Stimulated activated CD4-positive, alpha-beta T cell treated with anti-CD3 and anti-CD28 coated beads, TNF-alpha, amount 100 ng/mL, for 4 hours (primary cell): ENCODE measurements at places on chromosomes 6 and 20.
A peak's percentile ranks its signal among the peaks of the same experiment; 100 is the strongest.

- no peak for DNase-seq
Measured at GRCh38 chr6:2863901-2864300, 22.2 kb upstream of the SERPINB1 start.

GRCh38 chr6:27130668-27131428 lies 116.7 kb upstream of the PRSS16 start:
- DNase-seq = no peak

- DNase-seq = no peak
Measured at GRCh38 chr6:122770835-122771601, 8.5 kb upstream of the FABP7 start.

DNA sequence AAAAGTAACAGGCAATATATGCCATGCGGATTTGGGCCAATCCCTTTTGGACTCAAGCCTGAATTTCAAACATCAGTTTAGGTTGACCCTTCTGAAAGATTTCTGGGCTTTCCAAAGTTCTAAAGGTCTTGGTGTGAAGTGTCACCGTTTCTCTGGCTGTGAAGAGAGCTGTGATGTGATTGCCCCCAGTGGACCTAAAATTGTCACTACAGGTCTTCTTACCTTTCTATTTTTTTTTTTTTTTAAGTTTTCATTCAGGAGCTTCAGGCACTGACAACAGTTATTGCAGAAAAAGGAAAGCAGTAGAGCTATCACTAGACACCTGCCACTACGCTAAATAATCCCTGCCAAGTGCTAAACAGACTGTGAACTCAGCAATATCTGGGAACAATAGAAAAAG lies 75.7 kb upstream of the OPRM1 start:
- no peak for DNase-seq

DNA sequence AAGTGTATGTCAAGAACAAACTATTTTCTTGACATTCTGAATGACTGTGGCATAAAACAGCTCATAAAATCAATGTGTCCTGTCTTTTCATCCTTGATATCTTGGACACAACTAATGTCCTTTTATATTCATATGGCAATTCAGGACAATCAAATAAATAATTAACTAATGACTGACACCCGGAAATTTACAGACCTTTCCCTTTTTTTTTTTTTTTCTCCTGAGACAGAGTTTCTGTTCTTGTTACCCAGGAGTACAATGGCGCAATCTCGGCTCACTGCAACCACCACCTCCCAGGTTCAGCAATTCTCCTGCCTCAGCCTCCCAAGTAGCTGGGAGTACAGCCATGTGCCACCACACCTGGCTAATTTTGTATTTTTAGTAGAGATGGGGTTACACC lies 107.1 kb upstream of the LGSN start:
- no peak for DNase-seq

GRCh38 chr20:24149881-24150307 lies 161.3 kb upstream of the GGTLC1 start:
- no peak for DNase-seq

- no peak for DNase-seq
Measured at GRCh38 chr6:75532521-75532920, 38.9 kb upstream of the FILIP1 start.

GRCh38 chr20:24955045-24955444 lies 6.0 kb downstream of the CST7 start:
- DNase-seq = no peak

- peak; percentile 79 for DNase-seq
Measured at GRCh38 chr6:43769526-43770371, at the start of gene VEGFA. TSS of gene VEGFA (plus strand) at chr6:43770211.

GRCh38 chr6:70725817-70726415 lies 58.2 kb downstream of the SMAP1 start:
- DNase-seq = no peak

- DNase-seq = no peak
Measured at GRCh38 chr6:111957623-111958315, 84.5 kb upstream of the FYN start.

DNA sequence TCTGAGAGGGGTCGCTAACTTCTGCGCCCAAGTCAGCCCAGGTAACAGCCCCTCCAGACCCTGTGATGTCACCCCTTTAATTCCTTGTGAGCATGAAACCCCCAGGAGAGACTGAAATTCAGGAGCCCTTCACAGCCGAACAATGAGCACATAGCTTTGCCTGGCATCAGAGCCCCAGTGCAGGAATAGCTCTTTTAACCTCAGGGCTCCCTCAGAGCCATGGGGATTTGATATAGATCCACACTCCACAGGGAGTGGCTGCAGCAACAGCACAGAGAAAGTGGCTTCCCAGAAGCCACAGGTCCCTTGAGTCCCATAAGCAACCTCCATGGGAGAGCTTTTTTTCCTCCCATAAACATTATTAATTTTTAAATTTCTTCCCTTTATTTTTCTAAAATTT lies 150.0 kb upstream of the MARCKS start:
- DNase-seq = no peak

DNA sequence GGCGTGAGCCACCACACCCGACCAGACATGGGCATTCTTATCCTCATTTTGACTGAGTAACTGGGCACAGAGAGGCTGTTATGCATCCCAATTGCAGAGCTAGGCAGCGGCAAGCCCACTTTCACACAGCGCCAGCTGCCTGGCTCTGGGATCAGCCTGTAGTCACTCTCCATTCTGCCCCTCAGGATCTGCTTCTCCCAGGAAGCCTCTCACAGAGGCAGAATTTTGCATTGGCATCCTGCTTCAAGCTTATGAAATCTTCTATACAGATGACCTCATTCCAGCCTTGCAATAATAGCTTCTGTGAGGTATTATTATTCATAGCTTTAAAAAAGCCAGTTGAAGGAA lies 37.0 kb upstream of the IER3 start:
- no peak for DNase-seq

DNA sequence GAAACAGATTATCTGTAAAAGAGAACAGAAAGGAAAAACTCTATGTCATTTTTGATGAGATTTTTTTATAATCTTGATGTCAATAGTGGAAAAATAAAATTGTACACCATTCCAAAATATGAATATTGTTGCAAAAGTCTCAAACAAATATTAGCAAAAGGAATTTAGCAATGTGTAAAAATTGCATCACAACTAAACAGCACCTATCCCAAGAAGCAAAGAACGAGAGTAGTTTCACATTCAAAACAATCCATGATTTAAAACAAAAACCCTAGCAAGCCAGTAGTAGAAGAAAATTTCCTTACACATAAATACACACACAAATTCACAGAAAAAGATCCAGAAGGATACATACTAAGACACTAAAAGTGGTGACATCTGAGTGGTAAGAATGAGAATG lies 38.4 kb downstream of the LCA5 start:
- DNase-seq = no peak

DNA sequence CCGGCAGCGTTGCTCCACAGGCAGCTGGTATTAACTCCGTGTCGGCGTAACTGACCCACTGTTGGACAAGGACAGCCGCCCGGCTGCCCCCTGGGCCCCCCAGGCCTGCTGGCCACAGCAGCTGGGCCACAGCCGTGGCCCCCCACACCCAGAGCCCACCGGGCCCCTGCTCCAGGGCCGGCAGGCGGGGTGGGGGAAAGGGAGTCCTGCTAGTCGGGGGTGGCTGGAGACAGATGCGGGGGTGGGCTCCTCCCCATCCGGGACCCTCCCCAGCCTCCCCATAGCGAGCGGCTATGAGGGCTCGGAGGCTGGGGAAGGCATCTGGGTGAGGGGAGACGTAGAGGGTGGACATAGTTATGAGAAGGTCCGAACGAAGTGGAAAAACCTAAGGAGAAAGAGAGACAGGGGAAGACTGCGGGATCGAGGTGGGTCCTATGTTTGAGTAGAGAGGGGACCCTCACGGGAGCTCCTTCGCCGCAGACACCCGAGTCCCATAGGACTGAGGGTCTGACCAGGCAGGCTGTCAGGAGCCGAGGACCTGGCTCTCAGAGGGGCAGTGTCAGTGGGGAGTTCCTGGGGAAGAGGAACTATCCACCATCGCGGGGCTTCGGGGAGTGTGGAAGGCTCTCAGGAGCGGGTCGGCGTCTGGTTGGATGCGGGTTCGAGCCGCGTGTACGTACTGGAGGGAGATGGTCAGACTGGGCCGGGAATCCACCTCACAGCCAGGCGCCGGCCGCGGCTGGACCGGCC lies 511 bp downstream of the VARS1 start:
- DNase-seq = no peak

GRCh38 chr6:44666324-44666723 lies 278.8 kb downstream of the CDC5L start:
- no peak for DNase-seq

DNA sequence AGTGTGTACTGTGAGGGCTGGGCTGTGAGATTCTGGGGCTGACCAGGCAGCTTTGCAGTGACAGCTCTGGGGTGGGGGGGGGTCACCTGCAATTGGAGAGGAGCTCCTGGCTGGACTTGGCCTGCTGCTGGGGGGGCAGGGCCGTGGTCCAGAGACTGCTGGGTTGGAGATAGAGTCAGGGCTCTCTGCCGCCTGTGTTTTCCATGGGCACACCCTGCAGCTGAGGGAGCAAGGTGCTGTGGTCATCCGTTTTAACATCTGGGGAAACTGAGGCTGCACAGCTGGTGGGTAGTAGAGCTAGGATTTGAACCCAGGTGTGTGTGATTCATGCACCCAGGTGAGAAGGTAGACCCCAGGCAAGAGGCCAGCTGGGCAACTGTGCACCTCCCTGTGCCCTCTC lies 7.3 kb downstream of the DLGAP4 start:
- DNase-seq = no peak

GRCh38 chr6:33075208-33075567 lies 602 bp upstream of the HLA-DPB1 start:
- DNase-seq = no peak

DNA sequence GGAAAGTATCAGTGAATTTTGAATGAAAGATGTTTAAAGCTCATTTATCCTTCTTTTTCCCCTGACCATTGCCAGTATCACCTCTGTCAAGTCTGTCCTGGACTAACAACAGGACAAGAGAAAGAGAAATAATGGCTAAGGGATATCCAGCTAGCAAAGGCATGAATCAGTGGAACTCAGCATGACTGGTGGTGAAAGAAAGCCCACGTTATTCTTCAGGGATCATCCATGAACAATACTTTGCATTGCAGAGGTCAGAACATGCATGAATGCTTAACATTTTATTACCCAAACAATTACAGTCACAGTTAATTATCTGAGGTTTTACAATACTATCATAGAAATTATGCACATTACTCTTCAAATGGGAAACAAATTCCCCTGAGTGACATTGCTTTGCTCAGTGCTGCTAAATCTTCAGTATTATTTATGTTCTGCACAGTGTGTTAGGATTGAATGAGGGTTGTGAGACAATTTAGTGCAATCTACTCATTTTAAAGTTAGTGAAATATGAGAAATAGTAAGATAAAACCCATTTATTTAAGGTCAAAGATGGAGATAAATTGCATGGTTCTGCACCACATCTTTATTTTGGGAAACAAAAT lies 350.7 kb downstream of the KHDRBS2 start:
- no peak for DNase-seq

DNA sequence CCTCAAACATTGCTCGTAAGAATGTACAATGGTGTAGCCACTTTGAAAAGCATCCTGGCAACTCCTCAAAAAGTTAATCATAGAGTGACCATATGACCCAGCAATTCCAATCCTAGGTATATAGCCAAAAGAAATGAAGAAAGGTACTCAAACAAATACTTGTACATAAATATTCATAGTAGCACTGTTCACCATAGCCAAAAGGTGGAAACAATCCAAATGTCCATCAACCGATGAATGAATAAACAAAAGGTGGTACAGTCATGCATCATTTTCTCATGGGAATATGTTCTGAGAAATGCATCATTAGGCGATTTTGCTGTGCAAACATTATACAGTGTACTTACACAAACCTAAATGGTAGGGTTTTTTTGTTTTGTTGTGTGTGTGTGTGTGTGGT lies 74.4 kb upstream of the TBC1D7 start:
- no peak for DNase-seq

DNA sequence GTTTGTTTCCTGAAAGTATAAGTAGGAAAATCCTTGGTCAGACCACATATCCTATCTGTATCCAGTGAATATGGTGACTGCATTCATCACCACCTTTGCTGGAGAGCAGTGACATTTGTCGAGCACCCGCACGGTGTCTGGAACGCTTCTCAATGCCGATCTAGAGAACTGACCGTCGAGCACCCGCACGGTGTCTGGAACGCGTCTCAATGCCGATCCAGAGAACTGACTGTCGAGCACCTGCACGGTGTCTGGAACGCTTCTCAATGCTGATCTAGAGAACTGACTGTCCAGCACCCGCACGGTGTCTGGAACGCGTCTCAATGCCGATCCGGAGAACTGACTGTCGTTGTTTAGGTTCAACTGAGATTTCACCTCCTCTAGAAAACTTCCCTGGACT lies 67.8 kb downstream of the HUS1B start:
- no peak for DNase-seq

GRCh38 chr20:58523971-58524315 lies 8.7 kb upstream of the APCDD1L start:
- DNase-seq = no peak

- DNase-seq = no peak
Measured at GRCh38 chr6:87825821-87826221, 123.8 kb upstream of the AKIRIN2 start.

GRCh38 chr6:76644231-76644630 lies 571.8 kb upstream of the IMPG1 start:
- no peak for DNase-seq

- no peak for DNase-seq
Measured at GRCh38 chr6:144316862-144317195, 31.7 kb downstream of the UTRN start.

DNA sequence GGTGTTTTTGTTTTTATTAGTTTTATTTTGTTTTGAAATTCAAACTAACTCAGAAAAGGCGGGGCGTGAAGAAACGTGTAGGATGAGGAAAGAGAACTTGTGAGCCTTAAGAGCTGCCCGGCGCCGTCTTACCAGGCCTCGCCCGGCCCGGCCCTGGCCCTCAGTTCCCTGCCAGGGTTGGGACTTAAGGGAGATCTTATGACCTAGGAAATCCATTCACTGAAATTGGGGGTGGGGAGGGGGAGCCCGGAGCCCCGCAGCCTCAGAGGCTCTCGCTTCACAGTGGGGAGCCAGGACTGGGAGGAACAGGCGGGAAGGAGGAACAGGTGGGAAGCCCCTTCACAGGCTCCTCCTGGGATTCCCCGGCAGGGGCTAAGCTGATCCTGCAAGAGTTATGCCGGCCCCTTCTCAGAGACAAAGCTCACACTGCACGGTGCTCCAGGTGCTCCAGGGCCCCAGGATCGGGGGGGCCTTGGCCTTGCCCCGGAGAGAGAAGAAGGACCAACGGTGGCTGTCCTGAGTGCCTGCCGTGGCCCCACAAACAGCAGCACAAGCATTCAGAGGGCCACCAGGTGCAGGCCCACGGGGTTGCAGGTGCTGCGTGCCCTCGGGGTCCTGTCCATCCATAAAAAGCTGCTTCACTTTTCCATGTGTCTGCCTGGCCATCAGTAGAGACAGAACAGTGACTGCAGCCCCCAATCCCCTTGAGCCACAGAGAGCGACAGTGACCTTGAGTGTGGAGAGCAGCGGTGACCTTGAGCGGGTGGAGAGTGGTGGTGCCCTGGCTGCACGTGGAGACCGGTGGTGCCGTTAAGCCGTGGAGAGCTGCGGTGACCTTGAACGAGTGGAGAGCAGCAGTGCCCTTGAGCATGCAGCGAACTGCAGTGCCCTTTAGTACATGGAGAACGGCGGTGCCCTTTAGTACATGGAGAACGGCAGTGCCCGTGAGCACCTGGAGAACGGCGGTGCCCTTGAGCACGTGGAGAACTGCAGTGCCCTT lies 152.7 kb downstream of the DLL1 start:
- DNase-seq = no peak

GRCh38 chr6:75963569-75963968 lies 108.9 kb downstream of the IMPG1 start:
- DNase-seq = no peak
